ENCODE measurements at places on chromosomes 7 and 10.

GRCh38 chr10:72252972-72253371 lies 20.8 kb upstream of the DDIT4 start:
- no peaks in the 10 kb centered on the region for H3K36me3 ChIP-seq
- H3K4me3 ChIP-seq: no peak overlapping the region
- no peaks in the 10 kb centered on the region for H3K27me3 ChIP-seq
- peaks cover 53% of the 10 kb centered on the region for H3K4me1 ChIP-seq

GRCh38 chr10:13775786-13776775 lies 189.3 kb downstream of the PRPF18 start:
- H3K4me1 ChIP-seq: peaks cover 14% of the 10 kb centered on the region
- peaks cover 14% of the 10 kb centered on the region for H3K27me3 ChIP-seq
- H3K27ac ChIP-seq: no peak overlapping the region
- no peaks in the 10 kb centered on the region for H3K36me3 ChIP-seq

- no peak for DNase-seq
- H3K4me3 ChIP-seq: no peak overlapping the region
- H3K36me3 ChIP-seq: no peaks in the 10 kb centered on the region
- H3K27ac ChIP-seq: no peak overlapping the region
- H3K27me3 ChIP-seq: peaks cover 12% of the 10 kb centered on the region
- no peaks in the 10 kb centered on the region for H3K4me1 ChIP-seq
Observed at GRCh38 chr10:31647861-31648260, 280.8 kb downstream of the ARHGAP12 start.

DNA sequence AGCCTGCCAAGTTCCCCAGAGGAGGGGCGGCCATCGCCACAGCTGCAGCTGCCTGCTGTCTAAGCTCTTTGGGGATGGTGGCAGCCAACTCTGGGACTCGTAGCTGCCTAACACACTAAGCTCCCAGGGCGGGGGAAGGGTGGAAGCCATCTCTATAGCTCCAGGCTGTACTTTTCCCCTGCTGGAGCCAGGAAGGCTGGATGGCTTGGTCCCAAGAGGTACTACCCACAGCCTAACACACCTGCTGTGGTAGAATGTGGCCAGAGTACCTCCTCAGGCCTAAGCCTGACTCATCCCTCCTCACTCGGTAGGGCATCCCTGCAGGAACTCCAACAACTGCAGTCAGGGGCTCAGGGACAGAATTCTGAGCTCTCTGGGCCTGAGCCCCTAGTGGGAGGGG lies 151.7 kb upstream of the TAC1 start:
- no peak overlapping the region for H3K4me3 ChIP-seq
- no peak overlapping the region for H3K27ac ChIP-seq
- H3K4me1 ChIP-seq: no peaks in the 10 kb centered on the region
- no peak for DNase-seq
- H3K36me3 ChIP-seq: no peaks in the 10 kb centered on the region
- no peaks in the 10 kb centered on the region for H3K27me3 ChIP-seq

DNA sequence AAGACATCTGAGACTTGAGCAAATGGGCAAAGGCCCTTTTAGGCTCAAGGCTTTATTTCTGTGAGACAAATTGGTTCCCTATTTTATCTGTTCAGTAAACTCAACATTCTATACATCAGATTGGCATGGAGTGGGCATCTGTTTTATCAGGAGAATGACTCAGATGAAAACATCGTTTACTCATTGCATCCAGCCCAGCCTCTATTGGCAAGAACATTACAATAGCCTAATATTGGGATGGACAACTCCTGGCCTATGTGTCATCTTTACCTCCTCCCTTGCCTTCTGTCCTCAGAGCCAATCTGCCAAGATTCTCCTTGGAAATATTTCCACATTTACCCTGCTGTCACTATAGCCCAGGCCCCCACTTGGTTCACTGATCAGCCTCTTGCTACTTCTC lies 5.5 kb upstream of the BLNK start:
- peak overlapping the region; percentile 88 for H3K27ac ChIP-seq
- no peak overlapping the region for H3K4me3 ChIP-seq
- no peaks in the 10 kb centered on the region for H3K27me3 ChIP-seq
- DNase-seq: no peak
- H3K36me3 ChIP-seq: peaks cover 2% of the 10 kb centered on the region

All from memory B cell (primary cell).